ENCODE measurements at places on chromosomes 13 and 19. TPM values are rescaled to one million over a fixed set of nuclear protein-coding genes. Genes with fewer than 3 reads are reported as not detected.
A peak's percentile ranks its signal among the peaks of the same experiment; 100 is the strongest.

BSG gene
- total RNA-seq, result 80.4 TPM

CCDC8 gene
- 0.75 TPM for total RNA-seq

ZSWIM9 gene
- 2.5 TPM for total RNA-seq

DNA sequence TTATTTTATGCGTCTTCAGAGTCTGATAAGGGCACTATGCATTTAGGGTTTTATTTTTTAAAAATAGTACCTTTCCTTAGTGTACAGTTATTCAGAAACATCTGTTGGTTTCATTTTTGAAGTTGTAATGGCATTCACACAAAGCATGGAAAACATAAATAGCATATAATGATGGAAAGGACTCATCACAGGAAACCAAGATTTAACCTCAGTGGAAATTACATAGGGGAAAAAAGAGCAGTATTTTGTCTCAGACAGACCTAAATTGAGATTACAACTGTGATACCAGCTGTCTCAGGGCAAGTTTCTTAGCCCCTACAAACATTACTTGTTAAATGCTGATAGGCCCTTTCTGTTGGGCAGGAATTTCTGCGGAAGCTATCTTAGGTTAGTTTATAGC lies 57.2 kb downstream of the NHLRC3 start:
- H3K4me3 ChIP-seq, result no peak overlapping the region
- H3K4me1 ChIP-seq, result no peaks in the 10 kb centered on the region
- no peak for DNase-seq
- H3K27ac ChIP-seq, result no peak overlapping the region
- H3K36me3 ChIP-seq, result no peaks in the 10 kb centered on the region

DNA sequence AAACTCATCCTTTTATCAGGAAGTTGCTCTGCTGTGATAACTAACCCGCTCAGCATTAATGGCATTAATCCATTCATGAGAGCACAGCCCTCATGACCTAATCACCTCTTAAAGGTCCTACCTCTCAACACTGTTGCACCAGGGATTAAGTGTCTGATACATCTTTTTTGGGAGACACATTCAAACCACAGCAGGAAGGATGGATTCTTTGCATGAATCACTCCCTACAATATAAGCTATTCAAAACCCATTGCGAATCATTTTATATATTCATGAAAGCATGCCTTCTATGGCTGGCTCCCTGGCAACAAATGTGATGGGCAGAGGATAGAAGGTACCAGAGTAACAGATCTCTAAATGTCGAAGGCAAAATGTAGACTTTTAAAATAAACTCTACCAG lies 27.6 kb downstream of the ARL11 start:
- no peak overlapping the region for H3K27ac ChIP-seq
- H3K4me1 ChIP-seq, result no peaks in the 10 kb centered on the region
- H3K36me3 ChIP-seq, result no peaks in the 10 kb centered on the region
- DNase-seq, result no peak
- no peaks in the 10 kb centered on the region for H3K27me3 ChIP-seq

NKG7 gene
- total RNA-seq, result 13.6 TPM

B3GNT8 gene
- 2.3 TPM for total RNA-seq

GRCh38 chr13:33640832-33641231 lies 177.1 kb upstream of the RFC3 start:
- H3K4me3 ChIP-seq, result no peak overlapping the region
- H3K27ac ChIP-seq, result peak overlapping the region; percentile 68
- H3K4me1 ChIP-seq, result peaks cover 13% of the 10 kb centered on the region
- no peaks in the 10 kb centered on the region for H3K27me3 ChIP-seq

GRCh38 chr13:112900691-112901091 lies 68.3 kb upstream of the MCF2L start:
- H3K36me3 ChIP-seq, result no peaks in the 10 kb centered on the region
- no peak for DNase-seq
- H3K27me3 ChIP-seq, result no peaks in the 10 kb centered on the region
- H3K4me1 ChIP-seq, result no peaks in the 10 kb centered on the region
- H3K27ac ChIP-seq, result no peak overlapping the region

KIR2DL4 gene
- not detected for total RNA-seq

PCDH17 gene
- total RNA-seq, result 8.8 TPM

DNA sequence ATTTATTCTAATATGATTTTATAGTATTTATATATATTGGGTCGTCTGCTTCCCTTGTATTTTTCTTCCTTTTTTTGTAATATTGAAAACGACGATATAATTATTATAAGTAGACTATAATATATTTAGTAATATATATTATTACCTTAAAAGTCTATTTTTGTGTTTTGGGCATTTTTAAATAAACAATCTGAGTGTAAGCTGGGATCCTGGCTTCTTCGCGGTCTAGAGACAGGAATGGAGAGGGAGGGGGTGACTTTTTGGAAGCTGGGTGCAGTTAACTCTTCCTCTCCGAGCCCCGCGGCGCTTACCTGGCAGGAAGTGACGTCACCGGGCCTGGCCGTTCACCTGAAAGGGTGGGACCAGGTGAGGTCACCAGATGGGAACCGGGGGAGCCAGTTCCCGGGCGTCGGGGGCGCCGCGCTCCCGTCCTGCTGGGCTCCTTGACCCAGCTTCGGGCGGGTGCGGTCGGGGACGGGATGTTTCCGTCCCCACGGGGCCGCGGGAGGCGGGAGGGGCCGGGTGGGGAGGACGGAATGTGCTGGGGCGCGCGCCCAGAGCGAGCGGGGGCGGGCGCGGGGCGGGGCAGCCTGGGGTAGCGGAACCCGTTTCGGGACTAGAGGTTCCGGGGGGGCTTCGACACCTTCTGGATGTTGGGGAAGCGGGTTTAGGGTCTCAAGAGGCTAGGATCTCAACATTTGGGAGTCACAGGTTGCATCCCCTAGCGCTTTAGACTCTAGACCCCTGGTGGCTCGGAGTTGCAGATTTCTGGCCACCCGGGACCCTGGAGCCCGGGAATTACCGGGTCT lies 2.8 kb downstream of the ZFP36 start:
- peak; percentile 72 for DNase-seq
- peaks cover 8% of the 10 kb centered on the region for H3K4me1 ChIP-seq
- peak overlapping the region; percentile 45 for H3K4me3 ChIP-seq
- H3K27me3 ChIP-seq, result no peaks in the 10 kb centered on the region
- H3K36me3 ChIP-seq, result no peaks in the 10 kb centered on the region
- peak overlapping the region; percentile 89 for H3K27ac ChIP-seq

LAIR1 gene
- total RNA-seq, result 16.3 TPM

DNA sequence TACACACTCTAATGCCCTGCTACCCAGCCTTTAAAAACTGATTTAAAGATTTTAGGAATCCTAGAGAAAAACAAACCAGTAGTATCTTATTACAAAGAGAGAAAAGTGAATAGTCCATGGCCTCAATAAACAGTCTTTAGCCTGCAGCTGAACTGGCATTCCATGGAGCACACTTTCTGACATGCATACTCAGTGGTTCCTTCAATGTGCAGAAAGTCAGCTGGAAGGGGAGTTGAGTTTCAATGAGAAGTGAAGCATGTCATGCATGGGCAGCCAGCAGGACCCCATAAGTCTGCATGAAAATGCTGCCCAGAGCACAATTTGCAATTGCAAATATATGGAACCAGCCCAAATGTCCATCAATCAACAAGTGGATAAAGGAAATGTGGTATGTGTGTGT lies 273.7 kb downstream of the UQCRFS1 start:
- H3K36me3 ChIP-seq, result no peaks in the 10 kb centered on the region
- H3K4me3 ChIP-seq, result no peak overlapping the region
- H3K27me3 ChIP-seq, result no peaks in the 10 kb centered on the region
- no peak overlapping the region for H3K27ac ChIP-seq
- DNase-seq, result no peak
